ENCODE measurements at places on chromosomes 12 and 14. TPM values are rescaled to one million over a fixed set of nuclear protein-coding genes. Genes with fewer than 3 reads are reported as not detected.
A peak's percentile ranks its signal among the peaks of the same experiment; 100 is the strongest.

GRCh38 chr12:12807970-12808702 lies 5.0 kb upstream of the DDX47 start:
- DNase-seq = no peak

GRCh38 chr14:97633131-97633738 lies 836.1 kb downstream of the VRK1 start:
- DNase-seq = no peak

DNA sequence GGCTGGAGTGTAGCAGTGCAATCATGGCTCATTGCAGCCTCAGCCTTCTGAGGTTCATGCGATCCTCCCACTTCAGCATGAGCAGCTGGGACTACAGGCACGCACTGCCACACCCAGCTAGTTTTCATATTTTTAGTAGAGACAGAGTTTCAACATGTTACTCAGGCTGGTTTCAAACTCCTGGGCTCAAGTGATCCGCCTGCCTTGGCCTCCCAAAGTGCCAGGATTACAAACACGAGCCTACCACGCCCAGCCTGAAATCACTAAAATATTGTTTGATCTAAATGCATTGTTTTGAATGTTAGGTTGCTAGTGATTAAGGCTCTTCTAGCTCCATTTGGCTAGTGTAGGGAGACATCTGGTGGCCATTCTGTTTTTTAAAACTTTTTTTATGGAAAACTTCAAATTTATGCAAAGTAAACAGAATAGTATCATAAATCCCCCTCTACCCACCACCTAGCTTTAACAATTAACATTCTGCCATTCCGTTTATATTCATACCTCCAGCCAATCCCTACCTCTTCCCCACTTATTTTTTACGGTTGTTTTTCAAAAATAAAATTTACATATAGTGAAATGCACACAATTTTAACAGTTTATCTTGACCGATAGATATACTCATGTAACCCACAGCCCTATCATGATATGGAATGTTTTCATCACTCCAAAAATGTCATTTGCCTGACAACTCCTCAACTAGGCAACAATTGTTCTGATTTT lies 37.8 kb downstream of the MYO1H start:
- peak; percentile 54 for DNase-seq

The VWF gene
- 8.2 TPM for polyA plus RNA-seq

The LRRIQ1 gene
- polyA plus RNA-seq = 37.4 TPM

The SYCP3 gene
- 1.2 TPM for polyA plus RNA-seq
